ENCODE measurements at places on chromosomes 16 and 17. TPM values are rescaled to one million over a fixed set of nuclear protein-coding genes. Genes with fewer than 3 reads are reported as not detected.

GRCh38 chr16:46428108-46429061 is 192.8 kb downstream of the SHCBP1 start:
- no peak overlapping the region for H3K4me3 ChIP-seq
- H3K27me3 ChIP-seq, result peaks cover 40% of the 10 kb centered on the region
- H3K4me1 ChIP-seq, result no peaks in the 10 kb centered on the region
- no peaks in the 10 kb centered on the region for H3K36me3 ChIP-seq

DNA sequence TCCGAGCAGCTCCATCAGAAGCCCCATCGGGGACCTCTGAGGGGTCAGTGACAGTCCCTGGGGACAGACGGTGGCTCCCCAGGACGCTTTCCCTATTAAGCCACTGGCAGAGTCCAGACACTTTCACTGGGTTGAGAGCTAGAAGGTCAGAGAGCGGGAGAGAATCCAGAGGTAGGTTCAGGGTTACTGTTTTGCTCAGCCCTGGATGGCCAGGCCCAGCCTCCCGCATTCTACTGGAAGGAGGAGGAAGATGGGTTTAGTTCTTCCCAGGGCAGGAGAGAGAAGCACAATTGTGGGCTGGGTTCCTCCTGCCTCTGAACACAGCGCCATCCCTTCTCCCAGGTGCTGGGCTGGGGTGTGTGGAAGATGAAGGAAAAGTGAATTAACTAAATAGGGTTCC is 452.8 kb downstream of the SLC39A11 start:
- no peak for DNase-seq
- H3K4me3 ChIP-seq, result no peak overlapping the region

Gene ABCC6
- 0.81 TPM for total RNA-seq

Gene KIF2B
- not detected for total RNA-seq

DNA sequence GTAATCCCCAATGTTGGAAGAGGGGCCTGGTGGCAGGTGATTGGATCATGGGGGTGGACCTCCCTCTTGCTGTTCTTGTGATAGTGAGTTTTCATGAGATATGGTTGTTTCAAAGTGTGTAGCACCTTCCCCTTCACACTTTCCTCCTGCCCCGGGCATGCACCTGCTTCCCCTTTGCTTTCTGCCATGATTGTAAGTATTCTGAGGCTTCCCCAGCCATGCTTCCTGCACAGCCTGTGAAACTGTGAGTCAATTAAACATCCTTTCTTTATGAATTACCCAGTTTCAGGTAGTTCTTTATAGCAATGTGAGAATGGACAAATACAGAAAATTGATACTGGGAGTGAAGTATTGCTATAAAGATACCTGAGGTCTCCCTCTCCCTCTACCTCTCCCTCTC is 29.4 kb downstream of the RNF112 start:
- H3K4me3 ChIP-seq, result no peak overlapping the region
- H3K4me1 ChIP-seq, result no peaks in the 10 kb centered on the region
- H3K36me3 ChIP-seq, result no peaks in the 10 kb centered on the region
- no peak overlapping the region for H3K27ac ChIP-seq
- DNase-seq, result no peak
- no peaks in the 10 kb centered on the region for H3K27me3 ChIP-seq

- no peak for DNase-seq
- H3K36me3 ChIP-seq, result no peaks in the 10 kb centered on the region
- H3K4me1 ChIP-seq, result peaks cover 32% of the 10 kb centered on the region
- no peaks in the 10 kb centered on the region for H3K27me3 ChIP-seq
- H3K4me3 ChIP-seq, result no peak overlapping the region
These were observed 759 bp upstream of the PAM16 start for GRCh38 chr16:4351880-4352279.

GRCh38 chr17:74527081-74527480 is 4.2 kb downstream of the CD300LB start:
- DNase-seq, result no peak
- no peaks in the 10 kb centered on the region for H3K36me3 ChIP-seq
- no peak overlapping the region for H3K27ac ChIP-seq
- H3K4me1 ChIP-seq, result peaks cover 57% of the 10 kb centered on the region
- no peaks in the 10 kb centered on the region for H3K27me3 ChIP-seq

Gene MT1E
- total RNA-seq, result 93.8 TPM
